Cardiac septum (tissue), 1 donor: ENCODE measurements at places on chromosomes 1 and 21. TPM values are rescaled to one million over a fixed set of nuclear protein-coding genes. Genes with fewer than 3 reads are reported as not detected.

LCA5L gene
- total RNA-seq = 1.7 TPM

PTCH2 gene
- total RNA-seq = 0.35 TPM

RGS16 gene
- 1.9 TPM for total RNA-seq

CELA2B gene
- not detected for total RNA-seq

PTPRU gene
- total RNA-seq = 6.6 TPM

AADACL3 gene
- total RNA-seq = not detected

PLXNA2 gene
- 23.8 TPM for total RNA-seq

SPEN gene
- total RNA-seq = 37.8 TPM

LMOD1 gene
- 9.6 TPM for total RNA-seq
